ENCODE measurements at places on chromosomes 3 and 15. TPM values are rescaled to one million over a fixed set of nuclear protein-coding genes. Genes with fewer than 3 reads are reported as not detected.

DNA sequence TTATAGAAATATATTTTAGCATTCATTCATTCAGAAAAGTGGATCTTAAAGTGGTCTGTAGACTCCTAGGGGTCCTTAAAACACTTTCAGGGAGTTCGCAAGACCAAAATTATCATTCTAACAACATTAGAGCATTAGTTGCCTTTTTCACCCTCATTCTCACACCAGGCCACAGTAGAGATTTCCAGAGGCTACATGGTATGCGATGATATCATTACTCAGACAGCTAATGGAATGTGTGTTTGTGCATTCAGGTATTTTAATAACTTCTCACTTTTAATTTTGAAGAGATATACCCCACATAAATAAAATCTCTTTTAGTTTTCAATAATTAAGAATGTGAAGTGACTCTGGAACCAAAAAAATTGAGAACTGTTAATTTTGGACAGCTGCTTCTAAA, 206.9 kb downstream of the NSUN3 start:
- DNase-seq = no peak

DNA sequence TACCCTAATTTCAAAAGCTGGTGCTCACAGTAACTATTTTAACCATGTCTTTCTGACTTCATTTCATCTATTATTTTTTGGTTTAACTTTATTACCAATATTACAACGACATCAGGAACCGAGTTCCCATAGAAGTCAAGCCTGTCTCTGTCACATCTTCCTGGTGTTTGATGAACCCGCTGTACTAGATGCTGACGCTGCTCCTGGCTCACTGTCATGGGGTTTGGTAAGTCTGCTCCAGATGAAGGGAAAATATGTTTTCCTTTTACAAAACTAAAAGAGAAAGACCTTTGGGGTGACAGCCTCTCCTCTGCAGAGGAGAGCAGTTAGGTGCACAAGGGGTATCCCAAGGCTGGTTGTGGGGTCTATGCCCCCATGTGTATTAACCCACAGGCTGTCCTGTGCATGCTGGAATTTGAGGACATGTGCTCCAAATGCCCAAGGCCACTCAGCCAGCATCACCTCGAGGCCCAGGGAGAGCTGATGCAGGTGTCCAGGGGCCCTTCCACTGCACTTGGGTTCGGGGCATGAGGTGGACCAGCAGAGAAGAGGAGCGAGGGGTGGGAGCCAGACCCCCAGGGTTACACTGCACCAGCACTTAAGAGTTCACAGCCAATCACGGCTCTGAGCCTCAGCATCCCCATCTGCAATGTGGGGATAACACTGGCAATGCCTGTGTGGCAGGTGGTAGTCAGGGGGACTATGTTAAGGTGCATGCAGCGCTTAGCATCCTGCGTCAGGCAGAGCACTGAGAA, 62.2 kb downstream of the ATP10A start:
- DNase-seq = no peak

DNA sequence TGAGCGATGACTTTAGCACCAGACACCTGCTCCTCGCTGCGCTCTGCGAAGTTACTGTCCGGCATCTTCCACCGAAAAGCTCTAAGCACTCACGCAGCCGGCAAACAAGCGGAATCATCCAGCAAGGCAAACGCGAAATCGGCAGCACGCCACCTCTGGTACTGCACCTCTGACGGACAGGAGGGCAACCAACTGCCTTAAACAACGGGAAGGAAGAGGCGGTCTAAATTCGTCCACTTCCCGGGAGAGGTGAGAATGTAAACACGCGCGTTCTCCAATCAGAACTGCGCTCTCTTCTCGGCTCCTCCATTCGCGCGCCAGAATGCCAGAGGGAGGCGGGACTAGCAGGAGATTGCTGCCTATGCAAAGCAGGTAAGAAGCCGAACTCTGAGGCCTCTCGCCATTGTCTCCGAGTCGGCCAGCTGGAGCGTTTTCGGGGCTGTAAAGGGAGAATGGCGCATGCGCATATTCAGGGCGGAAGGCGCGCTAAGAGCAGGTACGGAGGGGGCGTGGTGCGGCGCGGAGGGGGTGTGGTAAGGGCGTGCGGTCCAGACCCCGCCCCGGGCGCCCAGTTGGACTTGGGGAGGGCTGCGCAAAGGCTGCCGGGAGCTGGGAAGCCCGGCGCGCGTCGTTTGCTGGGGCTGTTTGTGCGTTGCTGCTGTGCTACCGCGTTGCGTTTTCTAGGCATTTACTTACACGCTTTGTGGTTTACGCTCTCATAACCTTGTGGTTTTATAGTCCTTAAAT, at the start of the genes BTD and HACL1:
Gene BTD, plus strand, starts transcription at position 347 of the 747 bp plus-strand sequence. CDS start 33,695 bp downstream, outside the sequence.
Gene HACL1, minus strand, starts transcription at position 171 of the 747 bp plus-strand sequence. Its CDS starts 106 bp downstream, at position 65.
- peak; percentile 98 for DNase-seq

- DNase-seq = no peak
Observed at GRCh38 chr15:69865369-69865768, 232.3 kb downstream of the TLE3 start.

GRCh38 chr3:99542767-99543518, 95.5 kb upstream of the COL8A1 start:
- no peak for DNase-seq

Gene KNL1
- total RNA-seq = 0.54 TPM

GRCh38 chr15:71002316-71002715, 109.7 kb downstream of the LRRC49 start:
- DNase-seq = no peak

Gene COL6A5
- total RNA-seq = not detected

Gene FAH
- total RNA-seq = 25.5 TPM

Gene PSTPIP1
- total RNA-seq = 4.5 TPM

Gene CCDC33
- not detected for total RNA-seq

GRCh38 chr3:48077815-48078214, 61.6 kb upstream of the MAP4 start:
- DNase-seq = no peak

DNA sequence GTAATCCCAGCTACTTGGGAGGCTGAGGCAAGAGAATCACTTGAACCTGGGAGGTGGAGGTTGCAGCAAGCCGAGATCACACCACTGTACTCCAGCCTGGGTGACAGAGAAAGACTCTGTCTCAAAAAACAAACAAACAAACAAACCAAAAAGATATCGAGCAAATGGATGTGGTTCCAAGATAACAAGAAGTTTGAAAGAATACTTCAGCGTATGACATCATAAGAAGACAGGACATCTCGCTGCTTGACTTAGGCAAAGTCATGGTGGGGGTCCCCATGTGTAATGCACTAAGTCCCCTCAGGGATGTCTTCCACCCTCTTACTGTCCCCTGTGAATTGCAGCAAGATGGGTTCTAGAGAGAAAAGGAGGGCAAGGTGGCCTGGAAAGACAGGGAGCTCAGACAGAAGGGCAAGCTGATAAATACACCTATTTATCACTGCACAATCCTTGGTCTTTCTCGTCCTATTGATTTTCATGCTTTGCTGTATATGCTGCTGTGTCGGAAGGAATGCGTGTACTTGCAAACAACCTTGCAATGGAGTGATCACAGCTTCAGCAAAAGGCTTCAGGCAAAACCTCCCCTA, 115.0 kb downstream of the BDH1 start:
- no peak for DNase-seq

Gene FBXW12
- total RNA-seq = not detected

DNA sequence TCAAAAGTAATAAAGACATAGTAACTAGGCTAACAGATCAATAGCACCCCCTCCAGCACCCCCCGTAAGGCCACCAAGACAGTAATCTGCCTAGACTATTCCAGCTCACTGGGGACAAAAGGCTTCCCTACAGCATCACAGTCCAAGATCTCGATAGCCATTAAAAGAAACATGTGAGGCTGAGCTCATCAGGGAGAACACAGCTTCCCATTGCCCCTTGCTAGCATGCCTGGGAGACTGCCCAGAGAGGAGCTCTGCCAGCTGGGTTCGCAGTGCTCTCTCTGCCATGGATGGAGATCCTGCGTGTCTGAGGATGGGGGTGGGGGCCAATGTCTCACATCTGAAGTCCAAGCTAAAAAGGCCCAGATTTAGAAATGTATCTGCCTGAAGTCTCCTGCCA, 17.8 kb downstream of the LRIG1 start:
- peak; percentile 79 for DNase-seq

DNA sequence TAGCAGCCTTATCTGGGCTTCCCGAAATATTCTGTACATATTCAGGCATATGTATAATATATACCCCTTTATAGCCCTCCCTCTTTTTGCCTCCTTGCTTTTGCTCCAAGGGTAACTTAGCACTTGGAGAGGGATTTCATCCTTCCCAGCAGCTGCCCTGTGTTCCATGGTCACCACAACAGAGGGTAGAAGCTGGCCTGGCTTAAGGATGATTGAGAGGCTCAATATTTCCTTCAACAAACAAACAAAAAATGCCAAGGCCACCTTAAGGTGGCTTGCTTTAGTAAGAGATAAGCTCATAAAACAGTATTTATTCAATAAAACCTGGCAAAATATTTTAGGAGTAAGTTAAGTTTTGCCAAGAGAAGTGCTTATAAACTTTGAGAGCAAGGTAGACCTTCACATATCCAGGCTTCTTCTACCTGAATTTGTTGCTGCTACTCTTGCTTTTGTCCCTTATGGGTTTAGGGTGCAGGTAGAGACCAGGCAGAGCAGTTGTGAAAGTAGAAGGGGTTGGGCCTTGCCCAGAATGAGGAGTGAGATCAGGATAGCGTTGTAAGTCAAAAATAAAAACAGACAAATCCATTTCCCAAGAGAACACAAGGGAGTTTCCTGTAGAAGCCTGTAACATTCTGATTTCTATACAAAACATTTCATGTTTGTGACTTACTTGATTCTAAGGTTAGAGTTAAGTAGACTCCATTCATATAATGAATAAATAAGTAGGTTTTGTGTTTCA, 52.7 kb upstream of the ATOSA start:
- DNase-seq = no peak

GRCh38 chr3:112228786-112229185, 65.2 kb downstream of the SLC9C1 start:
- DNase-seq = no peak

Gene CHRFAM7A
- 2.0 TPM for total RNA-seq

GRCh38 chr15:71830981-71831380, 20.6 kb downstream of the NR2E3 start:
- DNase-seq = no peak

GRCh38 chr3:190631295-190631694, 117.4 kb downstream of the IL1RAP start:
- DNase-seq = no peak

Gene PDZRN3
- total RNA-seq = 130 TPM

GRCh38 chr3:133954717-133955360, 59.2 kb upstream of the RAB6B start:
- DNase-seq = no peak

DNA sequence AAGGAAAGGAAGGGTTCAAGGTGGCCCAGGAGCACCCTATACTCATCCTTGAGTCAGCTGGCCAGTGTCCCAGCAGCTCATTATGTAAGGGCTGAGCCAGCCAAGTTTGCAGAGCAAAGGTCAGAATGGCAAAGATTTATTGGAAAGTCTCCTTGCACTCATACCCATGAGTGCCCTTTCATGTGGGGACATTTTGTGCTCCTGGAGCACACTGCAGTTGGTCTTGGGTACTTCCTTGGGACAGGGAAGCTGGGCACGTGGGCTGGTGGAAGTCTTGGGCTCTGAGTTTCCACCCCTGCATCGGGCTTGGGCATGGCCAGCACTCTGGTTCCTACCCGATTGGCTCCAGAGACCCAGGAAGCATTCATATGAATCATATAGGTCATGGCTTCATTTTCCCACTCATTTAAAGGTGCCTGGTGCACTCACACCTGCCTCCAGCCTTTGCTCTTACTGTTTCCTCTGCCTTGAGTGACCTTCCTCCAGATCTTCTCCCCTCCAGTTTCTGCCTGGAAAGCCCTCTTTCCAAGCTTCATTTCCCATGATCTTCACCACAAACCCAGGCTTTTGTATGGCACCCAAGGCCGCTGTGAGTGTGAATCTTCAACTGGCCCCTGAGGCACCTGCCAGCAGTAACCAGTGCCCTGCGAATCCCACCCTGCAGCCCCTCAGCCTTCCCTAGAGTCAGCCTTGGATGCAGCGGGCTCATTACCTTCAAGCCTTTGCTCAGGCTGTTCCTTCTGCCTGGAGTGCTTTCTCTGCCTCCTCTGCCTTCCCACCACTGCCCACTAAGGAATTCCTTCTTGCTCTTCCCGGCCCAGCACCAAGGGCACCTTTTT, 10.5 kb upstream of the PRKCD start:
- no peak for DNase-seq

DNA sequence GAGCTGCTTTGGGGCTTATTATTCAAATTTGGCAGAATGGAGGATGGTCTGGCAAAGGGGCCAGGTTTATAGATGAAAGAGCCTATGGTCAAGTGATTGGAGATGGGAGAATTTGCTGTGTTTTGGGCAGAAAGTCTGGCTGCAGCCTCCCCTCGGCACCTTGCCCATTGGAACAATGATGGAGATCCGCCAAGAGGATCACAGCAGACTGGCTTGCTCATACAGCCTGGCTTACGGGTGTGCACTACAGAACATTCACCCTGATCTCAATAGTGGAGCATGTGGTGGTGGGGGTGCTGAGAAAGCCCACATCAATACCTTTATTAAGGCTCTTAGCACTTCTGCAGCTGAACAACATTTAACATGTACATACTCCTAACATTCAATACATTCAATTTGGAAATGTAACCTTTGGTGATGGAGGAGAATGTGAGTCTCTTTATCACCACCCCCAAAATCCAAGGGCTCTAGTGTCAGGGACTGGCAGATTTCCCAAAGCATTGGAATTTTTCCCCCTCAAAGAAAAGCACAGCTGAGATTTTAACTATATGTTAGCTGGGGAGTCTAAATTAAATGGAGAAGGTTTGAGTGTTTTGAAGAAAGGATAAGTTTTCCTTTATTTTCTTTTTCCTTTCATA, 118.4 kb upstream of the TMC3 start:
- DNase-seq = no peak

DNA sequence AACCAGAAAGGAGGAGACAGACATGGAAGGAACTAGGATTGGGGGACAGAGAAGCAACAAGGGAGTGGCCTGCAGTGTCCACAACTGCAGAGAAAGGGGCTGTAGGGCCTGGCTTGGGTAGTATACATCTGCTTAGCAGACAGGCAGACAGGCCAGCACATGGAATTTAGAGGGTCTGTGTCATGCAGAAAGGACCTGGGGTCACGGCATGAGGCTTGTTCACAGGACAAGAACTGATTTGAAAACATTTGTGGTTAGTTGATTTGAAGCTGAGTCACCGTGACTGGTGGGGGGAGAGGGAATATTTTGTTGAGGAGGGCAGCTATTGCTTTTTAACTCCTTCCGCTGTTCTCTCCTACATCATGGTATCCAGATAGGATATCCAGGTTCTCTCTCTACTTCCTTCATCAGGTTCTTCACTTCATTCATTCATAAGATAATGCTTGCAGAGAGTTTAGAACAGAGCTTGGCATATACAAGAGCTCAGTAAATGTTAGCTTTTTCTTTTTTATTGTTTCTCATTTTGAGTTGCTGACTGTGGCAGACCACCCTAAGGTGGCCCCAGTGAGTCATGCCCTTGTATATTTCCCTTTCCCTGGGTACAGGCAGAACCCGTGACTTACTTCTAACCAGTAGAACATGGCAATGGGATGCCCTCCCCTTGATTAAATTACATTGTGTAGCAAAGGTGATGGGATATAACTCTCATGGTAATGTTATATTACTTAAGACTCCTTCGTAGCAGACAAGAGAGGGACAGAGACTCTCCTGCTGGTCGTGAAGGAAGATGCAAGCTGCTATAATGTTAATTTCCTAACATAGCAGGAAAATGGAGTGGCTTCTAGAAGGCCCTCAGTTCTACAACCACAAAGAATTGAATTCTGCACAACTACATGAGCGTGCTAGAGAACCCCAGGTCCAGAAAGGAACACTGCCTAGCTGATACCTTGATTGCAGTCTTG, 95.0 kb upstream of the NMNAT3 start:
- no peak for DNase-seq

All from Right ventricle myocardium inferior (tissue), 1 donor.